ENCODE measurements at places on chromosomes 5 and 9.

GRCh38 chr5:72265032-72265877, 54.8 kb downstream of the MRPS27 start:
- DNase-seq = no peak

- DNase-seq = no peak
Measured at GRCh38 chr9:28539434-28540070, 966.3 kb upstream of the C9orf72 start.

DNA sequence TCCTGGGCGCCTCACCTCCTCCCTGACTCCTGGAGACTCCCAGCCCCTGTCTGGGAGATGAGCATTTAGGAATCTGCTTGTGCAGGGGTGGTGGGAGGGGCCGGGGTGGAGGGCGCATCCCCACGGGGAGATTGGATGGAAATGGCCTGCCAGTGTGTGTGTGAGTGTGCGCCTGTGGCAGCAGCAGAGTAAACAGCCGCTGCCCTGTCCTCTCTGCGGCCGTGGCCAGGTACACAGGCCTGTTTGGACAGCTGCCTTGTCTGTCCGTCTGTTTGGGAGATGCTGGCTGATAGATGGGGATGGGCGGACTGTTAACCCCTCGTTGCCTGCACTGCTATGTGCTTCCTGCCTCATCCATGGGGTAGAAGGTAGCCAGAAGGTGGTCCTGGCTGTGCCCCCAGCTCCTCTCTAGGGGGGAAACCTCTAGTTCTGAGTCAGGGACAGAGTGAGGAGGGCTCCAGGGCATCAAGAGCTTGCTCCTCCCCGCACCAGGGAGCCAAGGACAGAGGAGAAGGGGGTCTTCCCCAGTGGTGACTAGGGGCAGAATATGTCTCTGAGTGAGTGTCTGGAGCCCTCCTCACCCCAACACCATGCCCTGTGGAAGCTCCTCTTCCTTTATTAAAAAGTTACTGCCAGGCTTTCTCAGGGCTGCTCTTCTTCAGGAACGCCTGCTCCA, 60.1 kb downstream of the LMX1B start:
- DNase-seq = no peak

DNA sequence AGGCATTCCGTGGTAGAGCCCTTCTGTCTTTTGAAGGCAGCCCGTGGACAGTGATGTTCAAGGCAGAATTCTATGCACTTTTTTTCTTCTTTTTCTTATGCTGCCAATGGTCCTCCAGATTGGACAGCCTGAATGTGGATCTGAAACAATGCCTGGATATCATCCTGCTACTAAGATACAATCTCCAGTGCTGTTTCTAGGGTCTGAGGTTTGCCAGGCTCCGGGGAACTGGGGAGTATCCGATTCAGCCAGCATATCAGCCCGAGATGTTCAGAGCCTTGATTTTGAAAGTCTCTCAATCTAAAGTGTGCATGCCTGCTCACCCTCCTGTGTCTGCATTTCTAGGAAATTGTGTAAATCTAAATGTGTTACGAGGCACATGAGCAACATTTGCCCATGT, 103.8 kb upstream of the WWC1 start:
- DNase-seq = no peak

DNA sequence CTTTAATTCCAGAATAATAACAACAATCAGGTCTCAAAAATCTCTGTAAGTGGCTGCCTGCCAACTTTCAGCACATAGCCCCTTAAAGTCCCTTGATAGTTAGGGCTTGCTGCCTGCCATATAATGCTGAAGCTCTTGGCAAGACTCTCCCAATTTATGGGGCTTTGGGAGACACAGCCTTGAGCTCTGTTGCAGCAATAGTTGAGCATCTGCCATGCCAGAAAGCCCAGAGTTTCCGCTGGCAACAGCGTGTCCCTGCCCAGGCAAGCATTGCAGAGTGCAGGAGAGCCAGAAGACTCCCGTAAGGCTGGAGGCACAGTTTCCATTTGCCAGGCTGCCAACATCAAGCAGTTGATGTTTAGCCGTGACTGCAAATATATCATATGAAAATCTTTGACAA, 678.5 kb upstream of the NUDT12 start:
- no peak for DNase-seq
